ENCODE measurements at places on chromosomes 11 and 22.

DNA sequence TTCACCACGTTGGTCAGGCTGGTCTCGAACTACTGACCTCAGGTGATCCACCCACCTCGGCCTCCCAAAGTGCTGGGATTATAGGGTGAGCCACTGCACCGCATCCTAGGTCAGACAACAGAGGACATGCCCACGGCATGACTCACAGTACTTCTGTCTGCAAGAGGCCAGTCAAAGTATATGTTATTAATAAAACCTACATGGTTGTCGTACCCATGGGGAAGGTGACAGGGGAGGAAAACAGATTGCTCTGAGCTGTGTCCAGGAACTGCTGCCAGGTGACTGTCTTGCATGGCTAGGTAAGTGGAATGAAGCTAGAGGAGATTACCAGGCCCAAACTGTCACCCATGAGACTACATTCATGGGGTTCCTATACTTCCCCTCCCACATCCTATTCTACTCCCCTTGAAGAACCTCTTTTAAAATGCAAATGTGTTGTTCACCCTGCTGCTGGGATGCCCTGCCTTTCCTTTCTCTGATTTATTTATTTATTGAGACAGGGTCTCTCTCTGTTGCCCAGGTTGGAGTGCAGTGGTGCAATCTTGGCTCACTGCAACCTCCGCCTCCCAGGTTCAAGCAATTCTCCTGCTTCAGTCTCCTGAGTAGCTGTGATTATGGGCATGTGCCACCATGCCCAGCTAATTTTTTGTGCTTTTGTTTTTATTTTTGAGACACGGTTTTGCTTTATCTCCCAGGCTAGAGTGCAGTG is 2.0 kb upstream of the NLRX1 start:
- no peak for DNase-seq

GRCh38 chr22:20591295-20591645 is 83.9 kb downstream of the MED15 start:
- no peak for DNase-seq

- no peak for DNase-seq
These were observed 286.6 kb downstream of the BRD1 start for GRCh38 chr22:49540913-49541692.

DNA sequence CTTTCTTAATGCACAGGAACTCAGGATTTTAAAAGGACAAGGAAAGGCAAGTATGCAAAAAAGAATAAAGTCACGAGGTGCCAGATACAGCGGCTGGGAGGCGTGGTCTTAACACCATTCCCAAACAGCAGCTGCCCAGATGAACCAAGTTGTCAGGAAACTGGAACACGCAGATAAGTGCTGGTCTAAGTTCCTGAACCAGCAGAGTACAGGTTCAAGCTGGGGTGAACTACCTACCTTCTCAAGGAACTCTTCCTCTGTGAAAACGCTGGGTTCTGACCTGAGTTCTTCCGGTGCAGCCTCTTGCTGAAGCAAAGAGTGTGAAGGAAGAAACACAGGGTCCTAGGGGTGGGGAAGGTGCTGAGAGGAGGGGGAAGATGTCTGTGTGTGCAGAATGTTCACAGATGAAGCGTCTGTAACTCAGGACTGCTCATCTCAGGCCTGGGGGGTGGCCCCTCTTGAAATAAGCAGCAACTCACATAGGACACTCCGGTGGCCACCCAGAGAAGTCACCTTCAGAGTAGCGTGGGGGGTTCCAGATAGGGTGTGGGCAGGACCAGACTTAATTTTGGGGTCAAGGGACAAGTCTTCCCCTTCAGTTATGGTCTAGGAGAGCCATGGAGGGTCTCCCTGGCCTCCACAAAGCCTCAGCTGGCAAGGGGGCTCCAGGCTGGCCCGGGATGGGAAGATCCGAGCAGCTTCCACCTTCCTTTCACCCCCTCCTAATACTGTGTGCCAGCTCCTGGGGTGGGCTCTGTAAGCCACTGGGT is 3.2 kb downstream of the TPST2 start:
- no peak for DNase-seq

- DNase-seq, result no peak
These were observed 269.4 kb downstream of the CTTN start for GRCh38 chr11:70667767-70668166.

DNA sequence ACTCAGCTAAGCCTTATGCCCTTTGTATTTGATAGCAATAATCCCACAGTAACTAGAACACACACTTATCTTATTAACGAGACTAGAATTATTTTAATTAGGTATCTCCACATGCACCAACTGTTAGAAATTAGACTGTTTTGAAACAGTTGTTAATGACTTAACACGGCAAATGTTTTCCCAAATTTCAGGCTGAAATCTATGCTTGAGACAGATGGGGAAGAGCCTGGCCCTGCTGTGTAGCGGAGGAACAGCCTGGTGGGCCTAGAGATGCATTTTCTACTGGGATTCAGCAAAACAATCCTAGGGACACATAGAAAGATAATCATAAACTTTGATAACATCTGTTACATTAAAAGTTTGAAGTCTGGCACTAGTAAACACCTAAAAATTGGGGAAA is 273.4 kb downstream of the TTC28 start:
- DNase-seq, result no peak

GRCh38 chr11:133338588-133338987 is 193.7 kb downstream of the OPCML start:
- DNase-seq, result no peak

GRCh38 chr22:39130892-39131855 is 21.3 kb downstream of the CBX7 start:
- DNase-seq, result no peak

GRCh38 chr22:36369922-36370791 is 17.6 kb downstream of the MYH9 start:
- DNase-seq, result no peak

GRCh38 chr11:79332017-79332416 is 108.8 kb downstream of the TENM4 start:
- no peak for DNase-seq

DNA sequence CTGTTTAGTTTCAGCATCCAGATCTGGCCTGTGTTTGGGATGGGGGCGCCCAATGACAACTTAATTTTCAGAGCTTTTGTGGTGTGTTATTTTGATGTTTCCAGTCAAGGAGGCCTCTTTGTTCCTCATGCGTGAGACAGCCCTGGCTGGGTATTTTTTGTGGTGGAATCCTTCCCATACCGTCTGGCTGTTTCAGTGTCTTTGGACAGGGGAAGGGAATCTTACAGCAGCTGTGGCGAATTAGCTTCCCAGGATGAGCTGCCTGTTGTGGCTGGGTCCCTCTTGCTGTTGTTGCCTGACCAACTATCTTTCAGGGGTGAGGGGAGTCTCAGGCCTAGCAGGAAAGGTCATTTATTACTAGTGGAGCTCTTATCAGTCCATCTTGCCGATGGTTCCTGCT is 138.8 kb downstream of the ARHGAP20 start:
- DNase-seq, result no peak

DNA sequence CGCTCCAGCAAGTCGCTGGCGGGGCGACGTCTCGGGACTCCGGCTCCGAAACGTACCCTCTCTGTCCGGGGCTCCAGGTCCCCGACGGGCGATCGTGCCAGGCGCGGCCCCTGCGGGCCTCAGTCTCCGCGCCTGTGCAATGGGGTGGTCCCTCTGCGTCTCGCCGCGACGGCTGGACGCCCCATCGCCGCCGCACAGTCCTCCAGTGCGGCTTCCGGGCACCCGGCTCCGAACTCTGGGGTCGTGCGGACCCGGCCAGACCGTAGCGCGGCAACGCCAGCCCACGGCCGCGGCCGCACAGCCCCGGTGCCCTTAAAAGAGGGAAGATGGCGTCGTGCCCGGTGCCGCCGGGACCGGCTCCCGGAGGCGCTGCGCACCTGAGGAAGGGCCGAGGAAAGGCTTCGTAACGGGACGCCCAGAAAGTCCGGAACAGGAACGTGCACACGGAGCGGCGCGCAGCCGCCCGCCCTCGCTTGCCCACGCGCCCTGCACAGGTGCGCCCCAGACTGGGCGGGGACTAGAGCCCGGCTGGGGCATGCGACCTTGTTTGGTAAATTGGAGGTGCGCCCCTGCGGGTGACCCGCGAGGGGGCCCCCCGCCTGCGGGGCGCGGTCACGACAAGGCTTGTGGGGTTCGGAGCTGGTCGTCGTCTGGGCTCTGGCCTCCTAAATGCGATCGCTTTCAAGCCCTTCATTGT is 525 bp downstream of the BIK start:
- DNase-seq, result no peak

GRCh38 chr11:92967867-92968266 is 1.6 kb upstream of the MTNR1B start:
- DNase-seq, result no peak

GRCh38 chr11:14422814-14423182 is 63.8 kb upstream of the RRAS2 start:
- no peak for DNase-seq

GRCh38 chr11:122205036-122205435 is 89.0 kb upstream of the BLID start:
- DNase-seq, result no peak

DNA sequence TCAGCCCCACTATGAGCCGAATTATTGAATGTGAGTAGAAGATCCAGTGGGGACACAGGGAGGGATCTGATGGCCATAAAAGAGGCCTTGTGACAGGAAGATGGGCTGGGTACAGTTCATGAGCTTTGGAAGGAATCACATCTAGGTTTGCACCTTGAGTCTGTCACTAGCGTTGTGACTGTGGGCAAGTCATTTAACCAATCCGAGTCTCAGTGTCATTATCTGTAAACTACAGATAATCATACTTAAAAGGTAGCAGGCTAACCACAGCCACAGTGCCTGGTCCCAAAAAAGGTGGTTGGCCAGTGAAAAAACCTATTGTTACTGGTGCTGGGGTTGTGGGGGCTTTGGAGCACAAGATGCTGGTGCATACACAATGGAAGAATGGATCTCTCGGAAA is 3.8 kb downstream of the HEPN1 start:
- DNase-seq, result no peak

- DNase-seq, result no peak
These were observed 321.1 kb upstream of the PLET1 start for GRCh38 chr11:112581747-112582146.

DNA sequence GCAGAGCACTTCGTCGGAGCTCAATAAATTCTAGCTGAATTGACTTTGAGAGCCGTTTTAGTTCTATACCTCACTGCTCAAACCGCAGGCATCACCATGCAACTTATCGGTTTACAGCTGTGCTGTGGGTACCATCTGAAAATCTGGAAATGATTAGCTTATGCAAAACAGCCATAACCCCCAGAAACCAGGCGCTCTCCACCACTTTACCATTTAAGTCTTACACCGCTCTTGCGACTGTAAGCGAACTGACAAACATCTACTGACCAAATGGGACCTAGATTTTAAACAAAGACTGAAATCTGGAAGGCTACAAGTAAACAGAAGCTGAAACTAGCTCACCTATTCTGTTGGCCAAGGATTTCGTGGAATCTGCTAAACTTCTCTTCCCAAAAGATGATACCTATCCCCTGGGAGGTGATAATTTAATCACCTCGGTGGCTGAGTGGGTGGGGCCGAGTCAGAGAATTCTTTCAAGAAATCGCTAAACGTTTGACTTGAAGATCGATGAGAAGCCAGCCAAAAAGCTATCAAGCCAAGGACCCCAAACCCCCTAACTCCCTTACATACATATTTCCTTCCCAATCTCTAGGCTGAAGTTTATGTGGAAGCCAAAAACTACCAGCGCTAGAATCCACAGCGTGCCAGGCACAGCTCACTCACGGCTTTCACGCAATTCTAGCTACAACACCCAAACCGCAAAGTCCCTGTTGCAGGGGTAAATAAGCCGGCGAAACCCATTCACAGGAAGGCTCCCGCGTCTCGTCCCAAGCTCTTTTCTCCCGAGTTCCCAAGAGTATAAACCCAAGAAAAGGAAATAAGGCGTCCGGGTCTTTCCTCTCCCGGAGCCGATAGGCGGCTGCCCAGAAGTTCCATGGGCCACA is 644 bp downstream of the SPTY2D1 start:
- DNase-seq, result no peak

GRCh38 chr11:10749476-10749875 is 1.6 kb upstream of the CTR9 start:
- no peak for DNase-seq

DNA sequence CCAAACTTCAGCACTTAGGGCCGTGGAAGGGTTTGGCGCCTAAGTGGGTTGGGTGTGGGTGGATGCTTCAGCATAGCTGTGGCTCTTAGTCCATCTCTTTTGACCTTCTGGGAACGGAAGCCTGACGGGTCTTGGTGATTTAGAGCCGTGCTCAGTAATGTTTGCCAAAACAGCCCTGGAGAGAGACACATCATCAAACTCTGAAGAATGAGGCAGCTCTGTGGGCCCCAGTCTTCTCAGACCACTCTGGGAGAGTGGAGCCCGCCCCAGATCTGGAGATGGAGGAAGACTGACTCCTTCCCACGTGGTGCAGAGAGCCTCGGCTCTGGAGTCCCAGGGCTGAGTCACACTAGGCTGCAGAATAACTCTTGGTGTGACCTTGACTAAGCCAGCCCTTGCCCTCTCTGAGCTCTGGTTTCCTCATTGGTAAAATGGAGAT is 168.9 kb downstream of the C11orf91 start:
- DNase-seq, result peak; percentile 56

DNA sequence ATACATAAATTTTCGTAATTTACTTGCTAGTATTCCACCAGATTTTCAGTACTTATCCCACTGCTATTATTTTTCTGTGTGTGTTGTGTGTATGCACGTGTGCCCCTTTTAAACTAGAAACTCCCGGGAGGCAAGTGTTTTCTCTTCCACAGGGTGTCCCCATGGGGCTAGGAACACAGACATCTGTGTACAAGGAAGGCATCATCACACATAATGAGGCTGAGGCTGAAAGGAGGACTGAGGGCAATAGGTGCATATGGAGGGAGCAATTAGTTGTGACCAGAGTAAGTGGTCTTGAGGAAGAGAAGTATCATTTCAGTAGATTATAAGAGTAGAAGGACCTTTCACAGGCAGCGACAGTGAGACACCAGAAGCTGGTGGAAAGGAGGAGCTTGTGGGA is 2.1 kb upstream of the DPAGT1 start:
- DNase-seq, result no peak

- DNase-seq, result no peak
These were observed 940.3 kb downstream of the NTM start for GRCh38 chr11:132310390-132311375.

All from BJ (cell line).